ENCODE measurements at places on chromosomes 16 and 17. TPM values are rescaled to one million over a fixed set of nuclear protein-coding genes. Genes with fewer than 3 reads are reported as not detected.

GRCh38 chr17:62134397-62134796 lies 69.3 kb upstream of the MED13 start:
- no peaks in the 10 kb centered on the region for H3K36me3 ChIP-seq
- peaks cover 2% of the 10 kb centered on the region for H3K27me3 ChIP-seq
- H3K27ac ChIP-seq, result no peak overlapping the region
- no peaks in the 10 kb centered on the region for H3K4me1 ChIP-seq
- DNase-seq, result no peak

DNA sequence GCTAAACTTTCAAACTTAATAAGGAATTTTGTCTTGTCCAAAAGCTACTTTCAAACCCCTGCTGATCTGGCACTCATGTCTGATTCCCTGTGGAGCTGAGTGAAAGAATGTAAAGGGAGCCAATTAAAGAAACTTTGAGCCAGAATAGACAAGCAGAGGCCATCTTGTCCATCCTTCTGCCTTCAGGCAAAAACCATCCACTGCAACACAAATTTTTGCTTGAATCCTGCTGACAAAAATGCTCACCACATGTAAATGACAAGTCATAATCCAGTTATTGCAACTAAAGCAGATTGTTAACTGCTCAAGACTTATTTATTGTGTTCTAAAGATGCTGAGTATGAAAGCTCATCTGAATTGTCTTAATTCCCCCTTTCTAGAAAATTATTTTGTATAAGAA lies 124.0 kb upstream of the HLF start:
- no peak overlapping the region for H3K27ac ChIP-seq
- no peak overlapping the region for H3K4me3 ChIP-seq
- H3K4me1 ChIP-seq, result no peaks in the 10 kb centered on the region
- no peaks in the 10 kb centered on the region for H3K36me3 ChIP-seq

SNRNP25 gene
- total RNA-seq, result 35.6 TPM

GRCh38 chr16:83681381-83681956 lies 126.3 kb upstream of the HSBP1 start:
- no peaks in the 10 kb centered on the region for H3K36me3 ChIP-seq
- no peak overlapping the region for H3K27ac ChIP-seq
- DNase-seq, result no peak
- H3K4me1 ChIP-seq, result no peaks in the 10 kb centered on the region

TEX14 gene
- 0.22 TPM for total RNA-seq

GRCh38 chr17:205148-205669 lies 23.8 kb upstream of the DOC2B start:
- H3K27ac ChIP-seq, result no peak overlapping the region
- H3K27me3 ChIP-seq, result peaks cover 5% of the 10 kb centered on the region
- no peak for DNase-seq
- no peaks in the 10 kb centered on the region for H3K4me1 ChIP-seq

TLCD2 gene
- total RNA-seq, result 0.78 TPM

- H3K27me3 ChIP-seq, result no peaks in the 10 kb centered on the region
- no peak overlapping the region for H3K4me3 ChIP-seq
- DNase-seq, result no peak
- H3K4me1 ChIP-seq, result peaks cover 12% of the 10 kb centered on the region
Measured at GRCh38 chr16:12157517-12158093, 181.1 kb downstream of the SNX29 start.

RAB11FIP4 gene
- 21.6 TPM for total RNA-seq

SLC5A2 gene
- not detected for total RNA-seq

Data from natural killer cell treated with Interleukin-12 subunit alpha and Interleukin-12 subunit beta and Interleukin-15 and Interleukin-18, amount 100 ng/mL, for 72 hours (primary cell).